NB4 (cell line): ENCODE measurements at places on chromosomes 4 and X.

DNA sequence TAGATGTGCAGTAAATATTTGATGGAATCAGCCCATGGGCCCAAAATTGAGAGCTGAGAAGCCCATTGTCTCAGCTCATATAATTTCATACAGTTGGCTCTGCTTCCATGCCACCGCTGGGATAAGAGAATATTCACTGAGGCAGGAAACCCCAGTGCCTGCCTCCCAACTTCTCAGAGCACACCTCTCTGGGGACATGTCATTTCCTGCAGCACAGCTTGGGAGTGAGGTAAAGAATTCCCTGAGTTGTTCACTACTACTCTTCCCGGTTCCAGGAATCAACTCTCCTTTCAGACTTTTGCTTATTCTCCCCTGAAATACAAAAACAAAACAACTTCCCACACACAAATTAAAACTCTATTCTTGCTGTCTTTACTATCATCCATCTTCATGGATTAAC, 389.3 kb downstream of the MAPK10 start:
- DNase-seq: no peak

GRCh38 chrX:154526901-154527675, 11.1 kb upstream of the FAM3A start:
- peak; percentile 77 for DNase-seq

- DNase-seq: peak; percentile 97
Observed at GRCh38 chr4:56387023-56388001, at the start of gene AASDH. Gene AASDH, minus strand, starts transcription at chr4:56387491. Its CDS starts 3,192 bp downstream, at chr4:56384299.

DNA sequence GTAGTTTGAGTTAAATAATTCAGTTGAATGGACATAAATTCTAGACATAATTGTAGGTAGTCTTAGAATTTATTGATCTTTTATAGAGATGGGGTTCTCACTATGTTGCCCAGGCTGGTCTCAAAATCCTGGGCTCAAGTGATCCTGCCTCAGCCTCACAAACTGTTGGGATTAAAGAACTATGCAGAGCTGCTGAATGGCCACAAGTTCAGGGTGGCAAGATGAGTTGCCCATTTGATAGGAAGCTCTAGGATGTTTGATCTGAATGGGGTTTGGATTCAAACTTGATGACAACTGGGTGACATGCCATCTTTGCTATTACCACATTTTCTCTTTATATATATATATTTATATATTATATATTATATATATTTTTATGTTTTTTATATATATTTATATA, 3.6 kb downstream of the RPL36A start:
- no peak for DNase-seq

GRCh38 chr4:40055511-40055862, 1.2 kb upstream of the N4BP2 start:
- DNase-seq: peak; percentile 92

DNA sequence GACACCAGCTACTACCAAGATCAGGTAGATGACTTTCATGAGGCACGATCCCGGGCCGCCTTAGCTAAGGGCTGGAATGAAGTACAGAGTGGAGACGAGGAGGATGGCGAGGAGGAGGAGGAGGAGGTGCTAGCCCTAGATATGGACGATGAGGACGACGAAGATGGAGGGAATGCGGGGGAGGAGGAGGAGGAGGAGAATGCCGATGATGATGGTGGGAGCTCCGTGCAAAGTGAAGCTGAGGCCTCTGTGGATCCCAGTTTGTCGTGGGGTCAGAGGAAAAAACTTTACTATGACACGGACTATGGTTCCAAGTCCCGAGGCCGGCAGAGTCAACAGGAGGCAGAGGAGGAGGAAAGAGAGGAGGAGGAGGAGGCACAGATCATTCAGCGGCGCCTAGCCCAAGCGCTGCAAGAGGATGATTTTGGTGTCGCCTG, 481 bp downstream of the UTP3 start:
- DNase-seq: peak; percentile 33

DNA sequence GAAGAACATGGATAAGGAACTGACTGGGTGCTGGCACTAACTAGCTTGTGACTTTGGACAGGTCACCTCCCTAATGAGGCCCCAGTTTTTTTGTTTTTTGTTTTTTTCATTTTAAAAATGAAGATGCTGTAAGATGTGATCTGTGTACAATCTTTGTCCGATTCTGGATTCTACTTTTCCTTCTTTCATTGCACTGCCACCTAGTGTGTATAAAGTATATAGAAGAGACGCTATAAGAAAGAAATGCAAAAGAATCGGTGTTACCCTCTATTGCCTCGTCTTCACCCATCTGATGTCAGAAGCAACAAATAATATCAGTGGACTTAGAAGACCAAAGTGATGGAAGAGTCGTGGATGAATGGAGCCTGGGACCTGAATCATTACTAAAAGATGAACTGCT, 58.6 kb upstream of the P2RY10 start:
- DNase-seq: peak; percentile 30

DNA sequence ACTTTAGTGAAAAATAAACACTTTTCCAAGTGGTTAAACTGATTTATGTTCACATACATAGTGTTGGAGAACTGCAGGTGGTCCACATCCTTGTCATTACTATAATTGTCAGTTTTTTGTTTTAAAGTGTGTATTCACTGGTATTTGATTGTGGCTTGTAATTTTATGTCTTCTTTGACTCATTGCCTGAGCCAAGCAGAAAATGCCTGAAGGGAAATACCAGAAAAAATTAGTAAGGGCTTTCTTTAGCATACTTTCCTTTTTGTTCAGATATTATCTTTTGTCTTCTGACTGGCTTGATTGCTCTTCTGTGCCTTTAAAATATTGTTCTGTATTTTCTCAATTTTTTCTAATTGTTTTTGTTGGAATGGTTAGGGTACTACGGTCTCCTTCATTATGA, 981.3 kb downstream of the C4orf33 start:
- no peak for DNase-seq

DNA sequence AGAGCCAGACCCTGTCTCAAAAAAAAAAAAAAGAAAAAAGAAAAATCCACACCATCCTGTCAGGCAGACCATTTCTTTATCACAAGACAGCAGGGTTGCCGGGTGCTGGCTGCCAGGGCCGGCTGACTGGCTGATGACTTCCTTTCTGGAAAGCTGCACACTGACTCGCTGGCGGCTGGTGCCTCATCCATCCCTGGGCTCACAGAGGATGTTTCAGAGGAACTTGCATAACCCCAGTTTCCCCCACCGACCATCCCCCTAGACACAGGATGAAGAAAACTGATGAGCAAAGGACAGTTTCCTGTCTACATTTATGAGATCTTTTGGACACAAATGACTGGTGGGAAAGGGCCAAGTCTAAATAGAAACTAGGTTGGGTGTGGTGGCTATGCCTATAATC, 14.1 kb downstream of the HPSE start:
- peak; percentile 95 for DNase-seq

DNA sequence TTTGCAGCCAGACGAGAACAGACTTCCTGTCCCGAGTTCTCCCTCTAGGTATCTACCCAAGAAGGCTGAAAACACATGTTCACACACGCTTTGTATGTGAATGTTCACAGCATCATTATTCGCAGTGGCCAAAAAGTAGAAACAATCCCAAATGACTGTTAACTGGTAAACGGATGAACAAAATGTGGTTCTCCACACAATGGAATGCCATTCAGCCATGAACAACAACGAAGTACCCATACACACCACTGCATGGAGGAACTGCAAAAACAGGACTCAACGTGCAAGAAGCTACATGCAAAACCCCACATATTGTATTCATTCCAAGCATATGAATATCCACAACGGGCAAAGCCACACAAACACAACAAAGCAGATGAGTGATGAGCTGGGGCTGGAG, 45.0 kb downstream of the PDHA1 start:
- no peak for DNase-seq

DNA sequence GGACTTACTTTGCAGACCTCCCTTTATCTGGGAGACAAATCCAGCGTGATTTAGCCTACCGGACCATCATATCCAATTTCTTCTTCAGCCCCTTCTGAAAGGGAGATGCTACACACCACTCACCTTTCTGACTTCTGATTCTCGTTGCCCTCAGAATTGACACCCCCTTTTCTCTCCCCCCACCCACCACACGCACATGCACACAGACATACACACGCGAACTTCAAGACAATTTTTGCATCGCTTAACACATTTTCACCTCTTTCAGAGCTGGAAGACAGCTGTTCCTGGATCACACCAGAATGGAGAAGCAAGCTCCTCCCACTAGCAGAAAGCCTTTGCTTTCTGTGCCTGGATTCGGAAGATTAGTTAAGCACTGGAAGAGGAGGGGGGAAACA, 1.0 kb upstream of the SNCA start:
- no peak for DNase-seq

DNA sequence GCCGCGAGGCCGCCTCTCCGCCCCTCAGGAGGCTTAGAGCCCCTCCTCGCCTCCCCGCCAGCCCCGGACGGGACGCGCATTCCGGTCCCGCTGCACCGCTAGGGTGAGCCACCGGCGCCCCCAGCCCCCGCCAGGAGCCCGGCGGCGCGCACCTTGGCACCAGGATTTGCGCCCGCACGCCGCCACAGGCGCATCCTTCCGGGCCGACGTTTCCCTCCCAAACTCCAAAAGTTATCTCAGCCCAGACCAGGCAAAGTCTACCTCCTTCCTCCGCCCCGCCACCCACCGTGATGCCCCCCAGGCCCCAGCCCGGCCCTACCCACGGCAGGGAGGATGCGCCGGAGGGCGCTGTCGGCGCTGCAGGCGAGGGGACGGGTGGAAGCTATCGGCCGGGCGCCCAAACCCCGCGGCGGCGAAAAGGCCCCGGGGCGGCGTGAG, 538 bp downstream of the SCML2 start:
- peak; percentile 47 for DNase-seq

GRCh38 chrX:121050781-121051180, 3.4 kb downstream of the GLUD2 start:
- no peak for DNase-seq

DNA sequence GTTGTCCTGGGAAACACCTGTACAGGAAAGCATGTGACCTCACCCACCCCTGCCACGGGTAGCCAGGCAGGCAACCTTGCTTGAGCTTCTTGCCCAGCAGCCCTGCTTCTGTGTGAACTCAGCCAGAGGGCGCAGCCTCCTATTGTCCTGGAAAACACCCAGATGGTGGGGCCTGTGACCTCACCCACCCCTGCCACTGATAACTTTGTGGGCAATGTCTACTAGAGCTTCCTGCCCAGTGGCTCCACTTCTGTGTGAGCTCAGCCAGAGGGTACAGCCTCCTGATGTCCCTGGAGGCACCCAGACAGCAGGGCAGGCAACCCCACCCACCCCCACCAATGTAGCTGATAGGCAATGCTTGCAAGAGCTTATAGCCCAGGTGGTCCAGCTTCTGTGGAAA, 146.3 kb downstream of the DTHD1 start:
- no peak for DNase-seq

DNA sequence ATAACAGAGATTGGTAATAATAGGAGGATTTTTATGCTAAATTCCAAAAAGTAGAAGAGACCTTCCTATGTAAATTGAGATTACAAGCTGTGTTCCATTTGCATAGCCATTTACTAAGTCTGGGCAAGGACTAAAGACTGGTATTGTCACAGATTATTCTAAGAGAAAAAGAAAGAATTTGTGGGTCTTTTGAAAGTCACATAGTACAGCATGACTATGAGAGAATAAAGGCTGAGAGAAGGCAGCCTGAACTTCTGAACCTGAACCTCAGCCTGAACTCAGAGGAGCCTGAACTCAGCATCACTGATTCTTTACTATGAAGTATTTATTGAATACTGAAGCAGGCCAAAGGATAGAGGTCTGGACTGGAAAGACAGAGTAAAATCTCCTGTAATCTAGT, 297.5 kb downstream of the STPG2 start:
- DNase-seq: no peak

DNA sequence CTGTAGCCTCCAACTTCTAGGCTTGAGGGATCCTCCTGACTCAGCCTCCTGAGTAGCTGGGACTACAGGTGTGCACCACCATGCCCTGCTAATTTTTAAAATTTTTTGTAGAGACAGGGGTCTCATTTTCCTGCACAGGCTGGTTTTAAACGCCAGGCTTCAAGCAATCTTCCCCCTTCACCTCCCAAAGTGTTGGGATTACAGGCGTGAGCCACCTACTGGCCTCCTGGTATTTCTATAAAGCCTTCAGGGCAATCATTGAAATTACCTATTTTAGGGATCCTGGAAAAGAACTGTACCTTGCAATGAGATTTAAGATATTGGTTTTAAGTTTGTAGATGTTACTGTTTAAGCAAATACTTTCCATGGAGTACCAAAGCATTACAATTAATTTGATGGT, 13.5 kb upstream of the PLS3 start:
- DNase-seq: no peak

- DNase-seq: no peak
Observed at GRCh38 chr4:105343146-105343931, 130.5 kb downstream of the PPA2 start.

GRCh38 chr4:42302348-42302747, 94.9 kb upstream of the SHISA3 start:
- peak; percentile 70 for DNase-seq

DNA sequence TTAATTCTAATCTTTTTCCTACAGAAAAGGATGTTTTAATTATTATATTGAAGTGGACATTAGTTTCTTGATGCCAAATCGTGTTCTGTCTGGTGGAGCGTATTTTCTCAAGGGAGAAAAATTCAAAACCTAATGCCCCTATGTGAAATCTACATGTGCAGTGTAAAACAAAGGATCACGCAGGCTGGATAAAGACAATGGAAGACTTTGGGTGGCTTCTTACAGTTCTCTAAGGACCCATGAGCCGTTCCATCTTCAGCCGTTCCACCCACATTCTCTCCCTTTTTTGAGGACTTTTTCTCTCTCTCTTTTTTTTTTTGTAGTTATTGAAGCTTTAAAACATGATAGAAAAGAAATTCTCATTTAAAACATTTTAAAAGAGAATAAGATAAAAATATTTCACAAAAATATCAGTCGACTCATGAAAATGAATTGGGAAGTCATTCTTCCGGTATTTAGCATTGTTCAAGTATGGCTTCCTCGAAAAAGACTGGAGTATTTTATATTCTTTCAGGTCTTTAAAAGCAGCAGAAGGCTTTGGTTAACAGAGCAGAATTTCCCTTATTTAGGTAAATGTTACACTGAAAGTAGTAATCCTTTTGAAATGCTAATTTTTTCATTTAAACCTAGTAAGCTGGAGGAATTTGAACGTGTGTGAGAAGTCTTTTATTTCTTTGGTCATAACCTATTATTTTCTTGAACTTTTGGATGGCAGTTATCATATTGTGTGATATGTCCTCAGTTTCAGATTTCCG, 11.0 kb downstream of the TENM3 start:
- no peak for DNase-seq

GRCh38 chrX:40109288-40110008, 11.7 kb upstream of the BCOR start:
- DNase-seq: peak; percentile 76

- DNase-seq: peak; percentile 36
Observed at GRCh38 chrX:129347291-129347690, 176.0 kb downstream of the SMARCA1 start.

- peak; percentile 59 for DNase-seq
Observed at GRCh38 chrX:8743126-8743732, 11.3 kb upstream of the ANOS1 start.

GRCh38 chrX:96707804-96708203, 23.2 kb downstream of the DIAPH2 start:
- peak; percentile 47 for DNase-seq

GRCh38 chrX:50889582-50889981, 21.0 kb upstream of the BMP15 start:
- no peak for DNase-seq
